Amygdala (tissue), 56 donors: ENCODE measurements at places on chromosomes 4 and X.

DNA sequence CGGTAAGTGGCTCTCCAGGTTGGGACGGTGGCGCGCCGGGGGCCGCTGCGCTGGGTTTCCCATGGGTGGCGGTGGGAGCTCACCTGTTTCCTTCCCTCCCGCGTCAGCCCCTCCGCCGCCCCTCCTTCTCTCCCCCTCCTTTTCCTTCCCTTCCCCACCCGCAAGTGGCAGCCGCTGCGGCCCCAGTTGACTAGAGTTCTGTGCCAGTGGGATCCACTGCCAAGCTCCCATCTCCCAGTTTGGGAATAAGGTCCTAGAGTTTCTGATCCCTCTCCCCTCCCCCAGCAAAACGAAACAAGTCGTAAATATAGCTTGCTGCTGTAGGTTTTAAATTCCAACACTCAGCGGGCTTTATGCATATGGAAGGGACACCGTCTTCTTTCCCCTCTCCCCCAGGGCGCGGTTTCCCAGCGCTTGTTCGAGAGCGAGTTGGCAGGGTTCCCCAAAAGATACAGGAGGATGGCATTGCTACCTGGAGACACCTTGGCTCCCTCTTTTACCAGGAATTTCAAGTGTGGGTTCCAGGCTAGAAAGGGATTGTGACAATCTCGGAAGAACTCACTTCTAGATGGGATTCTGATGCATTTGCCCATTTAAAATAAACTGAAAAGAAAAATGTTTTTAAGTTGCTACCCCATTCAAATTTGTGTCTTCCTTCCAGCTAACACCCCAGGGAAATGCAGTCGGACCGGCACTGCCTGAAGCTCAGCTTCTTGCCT is 1.2 kb downstream of the TLL1 start:
- DNase-seq, result no peak

GRCh38 chr4:122041312-122041711 is 89.5 kb upstream of the TRPC3 start:
- DNase-seq, result no peak

DNA sequence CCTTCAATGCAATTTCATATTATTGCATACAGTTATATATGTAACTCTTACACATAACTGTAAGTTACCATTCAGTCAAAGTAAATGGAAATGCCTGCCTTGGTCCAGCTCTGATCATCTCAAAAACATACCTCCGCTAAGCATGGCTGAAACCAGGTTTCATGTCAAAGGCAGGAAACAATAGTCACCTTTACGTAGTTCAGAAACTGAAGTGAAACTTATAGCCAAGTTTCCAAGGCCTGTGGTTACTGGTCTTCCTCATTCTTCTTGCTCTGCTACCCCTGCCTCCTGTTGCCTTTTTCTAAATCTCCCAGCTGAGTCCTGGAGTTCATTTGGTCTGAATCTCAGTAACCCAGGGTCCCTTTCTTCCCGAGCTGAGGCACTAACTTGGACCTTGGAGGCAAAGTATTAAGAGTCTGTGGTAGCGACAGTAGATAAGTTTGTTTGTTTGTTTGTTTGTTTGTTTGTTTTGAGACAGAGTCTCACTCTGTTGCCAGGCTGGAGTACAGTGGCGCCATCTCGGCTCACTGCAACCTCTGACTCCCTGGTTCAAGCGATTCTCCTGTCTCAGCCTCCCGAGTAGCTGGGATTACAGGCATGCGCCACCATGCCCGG is 30.8 kb downstream of the DAPP1 start:
- no peak for DNase-seq

- no peak for DNase-seq
These were observed 683.7 kb downstream of the PDHA2 start for GRCh38 chr4:96523611-96524010.

GRCh38 chrX:101999644-102000539 is 68.1 kb upstream of the ZMAT1 start:
- no peak for DNase-seq

DNA sequence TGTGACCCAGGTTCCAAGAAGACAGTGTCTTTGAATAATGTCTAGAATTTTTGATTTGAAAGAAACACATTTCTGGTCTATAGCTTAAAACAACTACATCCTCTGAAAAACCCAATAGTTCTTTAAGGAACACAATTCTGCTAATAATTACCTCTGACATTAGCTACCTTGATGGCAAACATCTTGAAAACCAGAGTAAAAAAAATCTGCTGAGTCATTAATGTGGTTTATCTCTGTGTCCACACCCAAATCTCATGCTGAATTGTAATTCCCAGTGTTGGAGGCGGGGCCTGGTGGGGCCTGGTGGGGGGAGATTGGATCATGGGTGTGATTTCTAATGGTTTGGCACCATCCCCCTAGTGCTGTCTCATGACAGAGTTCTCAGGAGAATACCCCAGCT is 1233.8 kb downstream of the NLGN4X start:
- DNase-seq, result no peak

DNA sequence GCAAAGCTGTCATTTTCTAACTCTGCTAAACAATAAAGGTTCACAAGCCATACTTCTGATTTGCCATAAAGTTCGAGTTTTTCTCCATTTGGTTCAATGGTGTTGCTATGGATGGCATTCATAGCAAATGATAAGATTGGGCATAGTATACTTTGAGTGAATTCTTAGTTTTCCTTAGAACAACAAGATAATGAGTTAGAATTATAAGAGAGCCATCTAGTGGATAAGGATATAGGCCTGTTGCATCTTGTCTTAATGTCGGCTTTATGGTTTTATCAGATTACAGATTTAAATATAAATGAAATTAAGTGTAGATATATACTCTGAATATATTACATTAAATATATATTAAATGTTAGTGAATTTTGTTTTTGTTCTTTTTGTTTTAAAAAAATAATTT is 644.6 kb downstream of the IL1RAPL1 start:
- no peak for DNase-seq
